Sigmoid colon (tissue), 7 donors: ENCODE measurements at places on chromosomes 2 and 18.

GRCh38 chr18:2960983-2961696 is 51.8 kb downstream of the LPIN2 start:
- DNase-seq, result no peak

DNA sequence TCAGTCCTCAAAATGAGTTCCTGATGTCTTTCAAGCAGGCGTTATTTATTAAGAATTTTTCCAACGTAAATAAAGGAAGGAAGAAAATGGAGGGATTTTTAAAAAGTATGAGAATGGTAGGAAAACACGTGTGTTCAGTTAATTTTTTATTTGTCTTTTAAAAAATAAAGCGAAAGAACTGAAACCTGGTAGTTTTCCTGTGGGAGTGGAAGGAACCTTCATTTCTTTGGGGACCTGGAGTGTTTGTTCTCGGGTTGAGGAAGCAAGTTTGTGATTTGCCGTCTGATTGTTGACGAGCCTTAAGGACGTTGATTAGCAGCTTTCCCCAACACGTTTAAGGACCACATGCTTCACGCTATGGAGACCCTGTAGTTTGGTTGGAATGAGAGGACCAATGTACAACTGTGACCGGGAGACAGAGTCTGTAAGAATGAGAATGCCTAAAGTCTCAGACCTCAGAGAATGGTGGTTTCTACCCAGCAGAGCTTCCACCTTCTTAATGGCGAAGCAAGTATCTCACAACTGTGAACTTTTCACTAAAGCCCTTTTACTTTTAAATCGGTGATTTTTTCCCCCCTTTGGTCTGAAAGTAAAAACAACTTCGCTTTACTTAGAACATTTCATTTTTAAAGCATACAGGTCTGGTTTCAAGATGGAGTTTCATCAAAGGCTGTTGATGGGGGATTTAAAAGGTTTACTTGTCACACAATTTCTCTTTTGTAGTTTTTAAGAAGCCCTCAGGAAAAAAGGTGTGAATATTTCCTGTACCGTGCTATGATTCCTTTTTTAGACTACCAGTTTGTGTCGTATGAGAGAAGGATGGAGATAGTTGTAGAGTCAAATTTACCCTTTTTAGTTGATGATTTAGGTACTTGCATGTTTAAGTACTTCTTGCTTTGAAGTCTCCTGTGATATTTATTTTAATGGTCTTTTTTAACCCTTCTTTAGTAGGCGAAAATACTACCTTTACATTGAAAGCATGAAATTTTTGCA is 1.4 kb downstream of the TTC39C start:
- no peak for DNase-seq

GRCh38 chr2:129491308-129491707 is 488.2 kb upstream of the RAB6C start:
- no peak for DNase-seq

- DNase-seq, result no peak
Measured at GRCh38 chr18:24840051-24840450, 379.6 kb downstream of the HRH4 start.

DNA sequence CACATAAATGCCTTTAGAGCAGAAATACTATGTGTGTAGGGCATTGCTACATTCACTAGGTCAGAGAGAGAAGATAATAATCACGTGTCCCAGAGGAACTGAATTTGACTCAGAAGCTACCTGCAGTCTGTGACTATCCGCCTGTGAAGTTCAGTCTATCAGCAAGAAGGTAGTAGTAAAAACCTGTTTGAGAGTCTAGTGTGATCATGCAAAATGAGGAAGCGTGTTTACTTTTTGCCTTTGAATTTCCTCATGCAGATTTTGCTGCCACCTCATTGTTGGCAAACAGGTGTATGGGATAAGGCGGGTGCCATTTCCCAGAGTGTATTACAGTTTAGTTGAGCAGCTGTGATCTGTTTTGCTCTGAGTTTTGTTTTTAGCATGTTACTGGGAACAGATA is 403.9 kb upstream of the FANCL start:
- no peak for DNase-seq

- DNase-seq, result no peak
Measured at GRCh38 chr18:59048378-59048777, 91.3 kb upstream of the SEC11C start.

DNA sequence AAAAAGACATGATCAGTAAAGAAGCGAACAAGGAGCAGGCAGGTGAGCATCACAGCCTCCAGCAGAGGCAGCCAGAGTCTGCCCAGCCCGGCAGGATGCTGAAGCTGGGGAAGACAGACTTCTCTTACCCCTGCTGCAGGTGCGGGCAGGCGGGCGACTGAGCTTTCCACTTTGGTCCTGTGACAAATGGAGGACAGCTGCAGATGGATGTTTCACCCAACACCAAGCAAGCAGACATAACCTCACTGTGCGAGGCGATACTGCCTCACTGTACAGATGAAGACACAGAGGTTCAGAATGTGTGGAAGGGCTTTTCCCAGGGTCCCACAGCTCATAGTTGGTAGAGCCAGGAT is 251.0 kb downstream of the AFF3 start:
- no peak for DNase-seq

- DNase-seq, result no peak
Measured at GRCh38 chr2:158131483-158131912, 29.8 kb downstream of the UPP2 start.

DNA sequence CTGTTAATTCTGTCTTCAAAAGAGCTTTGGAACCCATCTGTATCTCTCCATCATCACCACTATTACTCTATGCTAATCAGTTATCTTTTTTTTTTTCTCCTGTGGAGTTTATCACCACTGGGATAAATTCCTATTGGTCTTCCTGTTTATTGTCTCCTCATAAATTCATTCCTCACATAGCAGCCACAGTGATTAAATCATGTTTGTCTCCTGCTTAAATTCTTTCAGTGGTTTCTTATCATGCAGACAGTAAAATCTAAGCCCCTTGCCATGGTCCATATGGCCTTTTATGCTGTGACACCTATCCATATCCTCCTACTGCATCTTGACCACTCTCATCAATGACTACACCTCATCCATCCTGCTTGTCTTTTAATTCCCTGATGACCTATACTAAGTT is 239.8 kb upstream of the ZEB2 start:
- no peak for DNase-seq

DNA sequence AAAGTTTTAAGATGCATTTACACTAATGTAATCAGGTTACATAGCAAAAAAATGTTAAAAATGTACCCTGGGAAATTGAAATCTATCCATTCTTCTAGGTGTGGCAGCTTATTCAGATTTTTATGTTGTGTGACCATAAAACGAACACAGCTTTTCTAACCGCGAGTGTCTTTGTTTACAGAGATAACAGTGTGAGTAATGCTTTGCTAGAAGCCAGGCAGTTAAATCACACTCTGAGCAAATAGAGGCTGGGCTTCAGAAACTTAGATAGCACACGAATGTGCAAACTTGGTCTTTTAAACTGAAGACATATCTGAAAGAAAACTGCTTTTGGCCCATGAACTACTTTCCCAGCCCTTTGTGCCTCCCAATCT is 116.1 kb downstream of the SPTBN1 start:
- no peak for DNase-seq

DNA sequence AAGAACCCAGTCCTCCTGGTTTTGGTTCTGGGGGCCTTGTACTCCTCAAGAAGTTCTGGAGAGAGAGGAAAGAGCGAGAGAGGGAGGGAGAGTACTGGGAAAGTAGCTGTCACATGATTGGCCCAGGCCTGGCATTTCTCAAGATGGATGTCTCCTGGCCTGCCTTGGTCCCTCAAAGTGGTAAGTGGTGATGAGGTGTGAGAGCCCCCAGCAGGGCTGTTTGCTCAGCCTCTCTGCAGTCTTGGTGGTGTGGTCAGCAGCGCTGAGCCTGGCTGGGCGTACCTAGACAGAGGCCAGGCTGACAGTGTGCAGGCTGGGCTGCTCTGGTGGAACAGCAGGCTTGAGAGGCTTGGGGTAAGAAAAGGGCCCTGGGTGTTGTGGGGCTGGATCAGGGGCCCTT is 2.5 kb downstream of the SPEG start:
- DNase-seq, result peak; percentile 88

DNA sequence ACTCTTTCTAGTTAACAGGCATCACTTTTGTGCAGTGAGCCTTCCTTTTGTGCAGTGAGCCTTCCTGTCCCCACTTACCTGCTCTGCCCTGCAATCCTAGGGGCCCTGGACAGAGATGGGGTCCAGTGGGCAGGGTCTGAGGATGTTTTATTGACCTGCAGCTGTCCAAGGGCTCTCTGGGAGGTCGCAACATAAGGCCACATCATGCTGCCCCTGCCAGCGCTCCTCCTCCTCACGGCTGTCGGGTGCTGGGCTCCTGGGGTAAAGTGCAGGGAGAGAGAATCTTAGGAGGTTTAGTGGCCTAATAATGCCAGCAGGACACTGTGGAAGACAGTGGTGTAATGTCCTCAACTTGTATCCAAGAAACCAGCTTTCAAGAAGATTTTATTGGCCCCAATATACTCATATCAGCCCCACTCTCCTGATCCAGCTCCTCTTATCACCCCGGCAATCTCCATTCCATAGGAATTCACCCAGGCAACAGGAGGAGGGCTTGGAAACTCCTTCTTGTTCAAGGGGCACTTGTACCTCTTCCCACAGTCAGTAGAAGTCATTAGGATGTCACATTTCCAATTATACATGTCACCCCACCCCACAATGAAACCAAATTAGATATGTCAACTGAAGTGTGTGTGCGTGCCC is 41.9 kb upstream of the ASB18 start:
- DNase-seq, result no peak

- DNase-seq, result no peak
Measured at GRCh38 chr2:186399082-186399644, 86.9 kb upstream of the ZC3H15 start.

DNA sequence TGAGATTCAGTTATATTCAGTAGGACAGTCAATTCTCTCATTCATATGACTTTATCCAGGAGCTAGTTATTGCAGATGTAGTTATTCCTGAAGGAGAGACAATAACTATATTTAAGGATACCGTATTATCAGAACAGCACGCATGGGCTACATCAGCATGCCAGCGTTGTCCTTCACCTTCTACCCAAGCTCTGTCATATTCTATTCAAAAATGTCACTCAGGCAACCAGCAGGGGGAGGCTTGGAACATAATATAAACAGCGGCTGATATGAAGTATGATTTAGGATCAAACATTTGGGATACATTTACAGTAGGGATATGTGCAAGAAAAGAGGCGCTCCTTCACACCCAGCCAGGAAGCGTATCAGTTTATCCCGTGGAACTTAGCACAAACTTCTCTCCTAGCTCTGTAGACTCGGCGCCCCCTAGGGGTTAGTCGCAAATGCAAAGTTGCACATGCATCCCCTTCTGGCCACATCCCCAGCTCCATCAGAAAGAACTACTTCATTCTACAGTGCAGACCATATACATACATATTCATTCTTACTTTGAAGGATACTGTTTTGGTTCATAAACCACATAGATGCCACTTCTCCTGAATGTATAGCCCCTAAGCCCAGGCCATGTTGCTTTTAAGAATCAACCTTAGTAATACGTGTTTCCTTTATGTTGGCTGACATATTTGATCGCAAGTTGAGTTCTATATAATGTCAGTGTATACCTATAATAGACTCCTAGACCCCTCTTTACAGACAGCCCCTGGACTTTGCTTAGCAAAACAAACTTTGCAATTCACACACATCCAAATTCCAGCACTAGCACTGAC is 759.4 kb downstream of the ADCYAP1 start:
- no peak for DNase-seq

DNA sequence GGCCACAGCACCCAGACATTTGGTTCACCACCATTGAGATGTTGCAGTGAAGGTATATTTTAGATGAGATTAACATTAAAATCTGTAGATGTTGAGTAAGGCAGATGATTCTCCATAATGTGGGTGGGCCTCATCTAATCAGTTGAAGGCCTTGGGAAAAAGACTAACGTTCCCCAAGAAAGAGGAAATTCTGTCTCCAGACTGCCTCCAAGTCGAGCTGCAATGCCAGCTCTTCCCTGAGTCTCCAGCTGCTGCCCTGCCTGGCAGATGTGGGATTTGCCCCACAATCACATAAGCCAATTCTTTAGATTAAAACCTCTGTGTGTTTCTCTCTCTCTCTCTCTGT is 101.9 kb downstream of the PDCL3 start:
- DNase-seq, result no peak

DNA sequence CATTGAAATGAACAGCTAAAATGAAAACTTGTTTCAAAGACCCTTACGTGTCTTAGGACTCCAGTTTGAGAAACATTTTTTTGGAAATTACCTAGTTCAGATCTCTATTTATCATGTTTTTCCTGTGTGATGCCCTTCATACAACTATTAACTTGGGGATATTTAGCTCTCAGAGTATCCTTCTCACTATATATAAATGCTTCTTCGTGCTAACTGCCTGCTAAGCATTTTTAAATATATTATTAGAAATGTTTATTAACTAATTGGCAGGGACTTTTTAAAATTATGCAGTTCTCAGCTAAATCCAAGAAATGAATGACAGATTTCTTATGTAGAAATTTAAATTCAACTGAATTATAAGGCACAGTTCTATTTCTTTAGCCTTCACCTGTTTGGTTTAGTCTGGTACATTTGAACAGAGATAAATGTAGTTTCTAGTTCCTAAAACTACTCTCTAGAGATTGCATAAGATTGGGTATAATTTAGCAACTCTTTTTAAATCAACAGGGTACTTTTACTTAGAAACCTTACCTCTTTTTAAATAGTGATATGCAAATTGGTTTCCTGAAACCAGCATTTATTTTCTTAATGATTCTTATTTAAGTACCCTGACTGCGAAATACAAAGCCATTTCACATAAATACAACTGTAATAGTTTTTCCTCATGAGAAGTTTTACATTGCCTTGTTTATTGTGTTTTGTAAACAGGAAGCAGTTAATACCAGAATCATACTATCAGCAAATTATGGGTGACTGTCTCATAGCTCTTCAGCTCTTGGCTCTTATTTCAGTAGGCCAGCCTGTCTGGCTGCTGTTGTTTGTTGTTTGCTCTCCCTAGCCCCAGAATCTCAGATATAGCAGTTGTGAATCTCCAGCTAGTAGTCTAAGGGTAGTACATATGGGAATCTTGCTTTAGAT is 140.7 kb downstream of the PTRHD1 start:
- DNase-seq, result no peak

DNA sequence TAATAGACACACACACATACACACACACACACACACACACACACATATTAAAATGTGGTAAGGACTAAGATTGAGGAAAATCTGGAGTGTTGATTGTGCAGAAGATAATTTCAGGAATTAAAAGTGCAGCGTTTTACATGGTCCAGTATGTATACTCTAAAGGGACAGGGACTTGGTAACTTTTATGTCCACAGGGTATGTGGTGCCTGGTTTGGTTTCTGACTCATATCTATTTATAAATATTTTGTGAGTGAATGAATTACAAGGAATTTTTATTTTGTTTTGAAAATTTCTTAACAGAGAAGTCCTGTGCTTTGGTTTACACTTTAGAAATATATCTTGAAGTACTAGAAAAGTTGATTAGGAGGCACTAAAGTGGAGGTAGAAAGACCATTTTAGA is 287.7 kb upstream of the NXPH2 start:
- DNase-seq, result no peak

DNA sequence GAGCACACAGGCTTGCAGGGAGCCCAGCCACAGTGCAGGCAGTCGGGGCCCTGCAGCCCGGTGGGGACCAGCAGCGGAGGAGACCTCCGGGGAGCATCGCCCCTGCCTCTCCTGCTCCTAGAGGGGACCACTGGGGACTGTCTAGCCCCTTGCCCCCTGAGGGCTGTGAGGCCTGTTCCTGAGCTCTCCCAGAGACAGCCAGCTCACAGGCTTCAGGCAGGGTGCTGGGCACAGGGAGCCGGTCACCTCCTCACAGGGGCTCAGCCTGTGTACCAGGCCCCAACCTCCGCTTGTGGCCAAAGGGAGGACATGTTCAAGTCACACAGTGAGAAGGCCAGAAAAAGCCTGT is 3.5 kb upstream of the NMUR1 start:
- peak; percentile 63 for DNase-seq
